ENCODE measurements at places on chromosomes 1 and 21.

- no peak for DNase-seq
Measured at GRCh38 chr1:25550683-25551310, 7.4 kb downstream of the LDLRAP1 start.

DNA sequence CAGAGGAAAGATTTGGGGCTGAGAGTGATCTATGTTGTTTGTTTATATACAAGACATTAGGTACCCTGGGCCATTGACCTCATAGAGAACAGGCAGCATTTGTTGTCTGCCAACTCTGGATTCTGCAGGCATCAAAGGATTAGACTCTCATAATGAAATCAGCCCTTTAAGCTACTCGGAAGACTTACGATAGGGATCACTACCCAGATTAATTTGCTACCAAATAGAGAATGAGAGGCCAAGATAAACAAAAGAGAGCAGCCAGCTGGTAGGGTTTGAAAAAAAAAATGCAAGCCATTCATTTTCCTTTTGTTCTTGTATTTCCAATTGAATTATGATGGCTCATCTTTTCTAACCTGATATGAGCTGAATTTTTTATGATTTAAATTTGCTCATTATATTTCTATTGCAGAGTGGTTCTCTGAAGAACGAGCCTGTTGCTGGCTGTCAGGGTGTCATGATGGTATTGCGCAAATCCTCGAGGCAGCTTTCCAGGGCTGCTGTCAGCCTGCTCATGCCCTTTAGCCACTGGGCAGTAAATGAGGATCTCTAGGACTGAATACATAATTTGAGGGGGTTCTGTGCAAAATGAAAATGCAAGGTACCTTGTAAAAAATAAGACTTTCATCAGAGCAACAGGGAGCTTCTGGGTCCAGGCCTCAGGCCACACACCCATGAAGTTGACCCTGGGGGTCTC lies 116.4 kb upstream of the KCNJ15 start:
- DNase-seq = no peak

DNA sequence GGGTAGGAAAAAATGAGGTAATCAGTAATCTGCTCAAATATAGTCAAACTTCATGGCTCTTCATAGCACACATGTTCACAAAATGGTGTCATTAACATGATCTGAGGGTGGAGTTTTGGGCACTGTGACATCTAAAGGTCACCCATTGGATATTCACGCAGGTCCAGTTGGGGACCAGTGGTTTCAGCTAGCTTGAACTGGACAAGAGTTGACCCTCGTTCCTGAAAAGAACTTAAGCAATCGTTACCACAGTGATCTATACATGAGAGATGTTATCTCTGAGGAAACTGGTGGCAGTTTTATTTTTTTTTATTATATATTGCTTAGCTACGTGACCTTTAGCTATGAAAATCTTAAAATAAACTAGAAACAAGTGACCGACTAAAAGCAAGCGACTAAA lies 3.0 kb upstream of the OR2C3 start:
- no peak for DNase-seq

DNA sequence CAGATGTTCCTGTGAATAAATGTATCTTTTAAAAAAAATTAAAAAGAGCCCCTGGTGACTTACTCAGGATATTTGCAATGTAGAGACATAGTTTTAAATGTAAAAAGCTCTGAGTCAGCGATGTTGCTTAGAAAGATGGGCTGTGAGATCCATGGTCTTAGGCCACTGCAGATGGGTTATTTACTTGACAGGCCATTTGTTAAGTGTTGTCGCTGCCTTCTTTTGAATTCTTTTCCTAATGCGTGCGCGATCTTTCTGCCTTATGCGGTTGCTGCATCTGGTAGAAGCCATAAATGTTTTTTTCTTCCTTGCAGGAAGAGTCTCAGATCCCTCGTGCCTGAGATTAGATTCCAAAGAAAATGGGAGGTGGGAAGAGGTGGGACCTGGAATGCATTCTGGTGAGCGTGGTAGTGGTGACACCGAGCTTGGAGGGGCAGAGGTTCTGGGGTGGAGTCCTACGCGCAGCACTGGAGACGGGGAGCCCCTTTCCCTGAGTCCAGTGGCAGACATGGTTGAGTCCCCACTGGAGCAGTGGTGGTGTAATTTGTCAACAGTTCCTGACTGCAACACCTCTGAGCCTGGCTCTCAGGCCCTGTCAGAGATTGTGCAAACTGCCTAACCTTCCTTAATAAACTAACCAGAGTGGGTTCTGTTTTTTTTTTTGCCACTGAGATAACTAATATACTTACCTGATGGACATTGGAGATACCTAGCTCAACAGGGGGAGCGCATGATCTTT lies 197.2 kb downstream of the HHAT start:
- DNase-seq = no peak

GRCh38 chr1:43482215-43482614 lies 28.5 kb upstream of the HYI start:
- no peak for DNase-seq

- no peak for DNase-seq
Measured at GRCh38 chr1:209542585-209542984, 40.9 kb upstream of the CAMK1G start.

DNA sequence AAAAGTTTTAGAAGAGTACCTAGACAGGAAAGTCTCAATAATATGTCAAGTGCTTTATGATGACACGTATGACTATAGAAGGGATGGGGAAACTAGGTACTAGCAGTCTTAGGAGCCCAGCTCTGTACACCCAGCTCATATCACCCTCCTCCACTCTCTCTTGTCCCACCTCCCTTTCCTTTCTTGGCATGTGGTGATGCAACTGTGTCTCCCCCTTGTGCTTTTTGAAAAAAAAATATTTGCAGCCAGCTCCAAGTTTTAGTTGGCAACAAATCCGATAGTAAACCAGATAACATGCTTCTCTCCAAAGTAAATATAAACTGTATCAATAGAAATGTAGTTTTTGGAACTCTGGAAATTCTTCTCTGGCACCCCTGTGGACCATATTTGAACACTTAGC lies 280.7 kb downstream of the PDE4B start:
- no peak for DNase-seq

GRCh38 chr21:40766381-40766780 lies 80.6 kb downstream of the DSCAM start:
- DNase-seq = no peak

DNA sequence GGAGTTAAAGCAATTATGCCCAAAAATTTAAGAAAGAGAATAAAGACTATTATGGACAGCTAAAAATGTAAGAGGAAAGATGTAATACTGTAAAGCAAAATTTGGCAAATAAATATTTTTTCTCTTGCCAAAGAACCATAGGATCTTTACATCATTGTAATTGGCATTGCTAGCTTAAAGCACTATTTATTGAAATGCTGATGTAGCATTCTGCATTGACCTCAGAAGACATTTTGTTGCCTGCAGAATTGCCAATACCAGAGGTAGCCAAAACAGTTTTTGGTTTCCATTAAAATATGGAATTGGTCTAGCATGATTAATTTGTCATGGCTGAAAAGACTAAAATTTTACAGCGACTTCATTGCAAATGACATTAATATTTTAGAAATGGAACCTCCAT lies 191.5 kb upstream of the CHODL start:
- no peak for DNase-seq

GRCh38 chr1:156464825-156465452 lies 35.6 kb downstream of the MEF2D start:
- DNase-seq = no peak

DNA sequence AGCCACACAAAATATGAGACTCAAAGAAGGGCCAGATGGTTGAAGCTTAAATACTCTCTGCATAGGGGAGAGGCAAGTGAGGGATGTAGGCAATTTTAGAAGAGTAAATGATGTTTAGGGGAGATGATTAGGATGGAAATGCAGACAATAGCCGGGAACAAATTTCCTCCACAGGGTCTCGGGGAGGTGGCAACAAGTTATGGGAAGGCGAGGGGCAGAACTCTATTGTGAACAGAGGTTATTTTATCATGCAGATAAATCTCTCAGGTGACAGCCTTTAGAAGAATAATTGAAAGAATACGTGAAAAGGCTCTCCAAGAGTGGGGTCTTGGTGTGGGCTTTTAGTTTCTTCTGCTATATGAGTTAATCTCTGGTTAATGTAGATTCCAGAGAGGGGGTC lies 166.7 kb downstream of the GALNT2 start:
- no peak for DNase-seq

DNA sequence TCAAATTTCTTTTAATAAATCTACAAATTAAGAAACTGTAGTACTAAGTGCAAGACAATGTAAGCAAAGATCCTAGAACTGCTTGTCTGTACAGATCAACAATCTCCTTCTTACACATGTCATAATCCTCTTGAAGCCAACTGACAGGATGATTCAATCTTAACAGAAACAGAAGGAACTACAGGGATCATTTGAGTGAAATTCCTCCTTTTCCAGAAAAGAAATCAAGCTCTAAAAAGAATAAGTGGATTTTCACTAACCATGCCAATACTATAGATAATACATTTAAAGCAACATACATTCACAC lies 53.2 kb downstream of the RAB3GAP2 start:
- no peak for DNase-seq

DNA sequence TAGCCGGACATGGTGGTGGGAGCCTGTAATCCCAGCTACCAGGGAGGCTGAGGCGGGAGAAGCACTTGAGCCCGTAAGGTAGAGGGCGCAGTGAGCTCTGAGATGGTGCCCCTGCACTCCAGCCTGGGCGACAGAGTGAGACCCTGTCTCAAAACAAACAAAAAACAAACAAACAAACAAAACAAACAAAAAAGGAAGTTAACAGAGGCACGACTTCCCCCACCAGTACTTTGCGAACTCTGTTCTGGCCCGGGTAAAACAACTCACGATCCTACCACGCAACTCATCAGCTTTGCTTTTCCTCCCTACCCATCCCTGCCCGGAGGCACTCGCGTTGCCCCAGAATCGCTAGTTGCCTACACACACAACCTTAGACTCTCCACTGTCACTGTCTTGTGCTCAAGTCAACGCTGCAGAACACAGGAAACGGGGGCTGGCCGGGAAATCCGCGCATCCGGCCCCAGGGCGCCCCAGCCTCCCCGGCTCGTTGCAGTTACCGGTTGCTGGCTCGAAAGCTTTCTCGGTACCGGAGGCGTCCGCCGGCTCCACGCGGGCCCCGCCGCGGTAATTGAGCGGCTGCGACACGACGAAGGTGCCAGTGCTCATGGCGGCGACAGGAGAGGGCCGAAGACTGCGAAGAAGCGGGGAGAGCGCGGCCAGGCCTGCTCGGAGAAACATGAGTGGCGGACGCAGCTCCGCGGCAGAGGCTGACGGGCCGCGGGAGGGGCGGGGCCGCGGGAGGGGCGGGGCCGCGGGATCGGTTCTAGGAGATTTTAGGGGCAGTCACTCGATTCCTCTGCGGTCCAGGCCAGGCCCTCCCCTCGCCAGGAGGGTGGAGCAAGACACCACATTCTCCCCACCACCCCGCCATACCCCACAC lies at the start of gene ALDH9A1:
Gene ALDH9A1, minus strand, starts transcription at position 682 of the 880 bp plus-strand sequence. Its CDS starts 4 bp downstream, at position 678.
- peak; percentile 66 for DNase-seq

GRCh38 chr21:36097427-36098181 lies 27.8 kb downstream of the CBR1 start:
- DNase-seq = no peak

DNA sequence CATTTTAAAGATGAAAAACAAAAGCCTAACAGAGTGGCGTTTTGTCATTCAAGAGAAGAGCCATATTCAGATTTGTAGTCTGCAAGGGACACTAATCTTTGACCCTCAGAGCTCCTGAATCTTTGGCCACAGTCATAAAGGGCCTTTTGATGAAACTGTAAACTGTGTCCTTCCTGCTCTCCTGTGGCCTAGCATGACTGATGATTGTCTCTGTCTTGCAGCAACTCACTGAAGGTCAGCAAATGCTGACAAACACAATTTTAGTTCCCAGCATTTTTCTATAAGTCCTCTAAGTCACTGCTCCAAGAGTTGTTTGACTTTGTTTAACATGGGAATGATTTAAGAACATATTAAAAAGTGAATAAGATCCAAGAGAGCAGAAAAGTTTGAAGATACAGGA lies 55.3 kb upstream of the PRELP start:
- no peak for DNase-seq

DNA sequence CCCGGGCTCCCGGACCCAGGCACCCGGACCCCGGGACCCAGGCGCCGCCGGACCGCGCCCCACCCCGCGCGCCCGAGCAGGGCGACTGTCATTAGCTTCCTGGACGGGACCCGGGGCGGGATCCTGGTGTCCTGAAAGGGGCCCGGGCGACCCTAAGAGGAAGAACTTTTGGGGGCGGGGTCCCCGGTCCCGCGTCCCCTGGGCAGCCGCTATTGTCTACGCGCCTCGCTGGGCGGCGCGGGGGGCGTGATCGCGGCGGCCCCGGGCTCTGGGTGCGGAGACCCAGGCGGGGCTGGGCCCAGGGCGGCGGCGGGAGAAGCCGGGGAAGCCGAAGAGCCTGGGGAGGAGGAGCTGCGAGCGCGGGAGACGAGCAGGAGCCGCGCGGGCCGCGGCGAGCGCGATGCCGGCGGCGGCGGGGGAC lies 465 bp downstream of the HUNK start:
- DNase-seq = no peak

GRCh38 chr1:198150369-198150768 lies 6.4 kb upstream of the NEK7 start:
- DNase-seq = no peak

- no peak for DNase-seq
Measured at GRCh38 chr1:211647711-211648121, 27.7 kb downstream of the NEK2 start.

DNA sequence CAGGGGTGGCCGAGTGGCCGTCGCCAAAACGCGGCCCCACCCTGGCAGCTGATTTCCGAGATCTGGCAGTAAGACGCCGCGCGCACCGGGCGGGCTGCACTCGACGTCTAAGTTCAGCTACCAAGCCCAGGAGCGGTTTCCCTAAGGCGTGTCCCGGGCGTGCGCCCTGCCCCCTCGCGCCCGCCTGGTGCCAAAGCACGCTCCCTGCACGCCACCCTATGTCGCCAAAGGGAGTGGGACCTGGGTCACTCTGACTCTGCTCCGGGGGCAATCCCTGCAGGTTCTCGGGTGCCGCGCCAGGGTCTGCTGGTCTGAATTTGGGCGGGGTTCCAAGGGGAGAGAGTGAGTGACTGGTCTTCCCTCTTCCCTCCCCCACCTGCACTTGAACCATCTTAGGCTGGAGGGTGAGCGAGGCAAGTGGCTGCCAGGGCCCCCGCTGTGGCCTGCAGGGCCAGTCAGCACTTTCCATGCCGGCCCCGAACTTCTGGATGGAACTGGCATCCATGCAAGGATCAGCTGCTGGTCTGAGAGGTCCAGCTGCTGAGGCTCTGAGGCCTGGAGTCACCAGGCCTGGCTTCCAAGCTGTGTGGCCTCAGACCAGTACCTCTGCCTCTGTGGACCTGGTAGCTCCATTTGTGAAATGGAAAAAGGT lies at the start of gene LRRC38:
Gene LRRC38, minus strand, starts transcription at position 109 of the 652 bp plus-strand sequence. CDS start 410 bp downstream, outside the sequence.
- no peak for DNase-seq

DNA sequence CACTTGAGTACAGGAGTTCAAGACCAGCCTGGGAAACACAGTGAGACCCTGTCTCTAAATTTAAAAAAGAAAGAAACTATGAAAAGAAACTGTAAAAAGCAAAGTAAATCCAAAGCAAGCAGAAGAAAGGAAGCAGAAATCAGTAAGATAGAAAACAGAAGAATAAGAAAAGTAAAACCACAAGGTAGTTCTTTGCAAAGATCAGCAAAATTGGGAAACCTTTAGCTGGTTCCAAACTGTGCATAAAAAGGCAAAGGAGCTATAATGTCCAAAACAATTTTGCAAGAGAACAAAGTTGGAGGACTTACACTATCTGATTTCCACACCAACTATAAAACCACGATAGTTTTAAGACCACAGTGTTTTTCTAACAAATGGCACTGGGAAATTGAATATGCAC lies 218.8 kb downstream of the RPS6KC1 start:
- DNase-seq = no peak

- DNase-seq = no peak
Measured at GRCh38 chr1:22545141-22545540, 18.1 kb upstream of the EPHA8 start.

- DNase-seq = no peak
Measured at GRCh38 chr1:154326546-154327465, 1.5 kb downstream of the ATP8B2 start.

GRCh38 chr1:241408170-241408569 lies 51.2 kb upstream of the RGS7 start:
- DNase-seq = no peak

All from stimulated activated CD8-positive, alpha-beta memory T cell treated with anti-CD3 and anti-CD28 coated beads, Interleukin-4, amount 100 ng/mL, for 1 hour (primary cell).